ENCODE measurements at places on chromosomes 7 and 10.

- DNase-seq: peak; percentile 91
Measured at GRCh38 chr10:6203331-6204062, 765 bp downstream of the PFKFB3 start.

DNA sequence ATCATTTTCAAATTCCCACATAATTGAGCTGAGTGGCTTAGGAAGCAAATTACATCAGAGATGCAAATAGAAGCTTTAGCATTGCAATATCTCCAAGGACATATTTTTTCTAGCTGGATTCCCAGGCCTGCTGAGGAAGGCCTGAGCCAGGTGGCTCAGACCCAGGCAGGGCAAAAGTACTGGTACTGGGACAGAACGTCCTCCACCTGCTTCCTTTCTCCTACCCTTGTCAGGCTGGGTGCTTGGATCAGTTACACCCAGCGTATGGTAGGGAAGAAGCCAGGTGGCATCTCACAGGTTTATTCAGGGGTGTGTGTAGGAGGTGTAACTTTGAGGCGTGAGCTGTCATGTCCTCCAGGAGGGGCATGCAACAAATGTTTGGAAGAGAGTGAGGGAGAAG, 3.0 kb upstream of the PANK1 start:
- no peak for DNase-seq

GRCh38 chr10:14749070-14749809, 25.5 kb downstream of the FAM107B start:
- no peak for DNase-seq

DNA sequence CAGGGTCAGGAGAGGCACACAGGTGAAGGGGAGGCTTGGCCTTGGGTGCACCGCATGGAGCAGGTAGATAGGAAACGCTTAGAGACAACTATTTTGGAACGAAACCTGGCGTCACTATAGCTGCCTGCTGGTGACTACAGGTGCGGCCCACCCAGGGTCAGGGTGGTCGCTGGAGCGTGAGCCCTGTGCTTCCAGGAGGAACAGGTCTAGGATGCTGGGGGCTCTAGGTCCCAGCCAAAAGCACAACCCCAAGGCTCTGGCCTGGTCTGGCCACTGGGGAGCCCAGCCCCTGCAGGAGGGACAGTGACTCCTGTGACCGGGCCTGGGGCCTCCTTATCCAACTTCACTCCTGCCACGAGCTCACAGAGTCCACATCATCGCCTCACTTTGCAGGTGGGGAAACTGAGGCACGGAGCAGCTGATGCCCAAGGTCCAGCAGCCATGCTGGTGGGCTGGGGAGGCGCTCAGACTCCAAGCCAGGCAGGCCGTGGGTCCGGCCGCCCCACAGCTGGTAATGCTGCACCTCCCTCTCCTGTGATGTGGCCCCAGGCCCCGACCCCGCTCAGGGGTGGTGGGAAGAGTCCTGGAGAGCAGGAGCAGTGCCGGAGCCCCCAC, 9.0 kb downstream of the LFNG start:
- DNase-seq: no peak

- peak; percentile 9 for DNase-seq
Measured at GRCh38 chr7:16189026-16189715, 232.2 kb downstream of the CRPPA start.

GRCh38 chr7:95723583-95724180, 48.7 kb upstream of the DYNC1I1 start:
- DNase-seq: peak; percentile 65

GRCh38 chr10:86756511-86757112, at the start of gene BMPR1A:
TSS of gene BMPR1A (plus strand) at chr10:86756619. CDS start at chr10:86876019, 119,400 bp downstream.
- DNase-seq: peak; percentile 100

- DNase-seq: no peak
Measured at GRCh38 chr7:145909991-145910513, 206.5 kb upstream of the CNTNAP2 start.

GRCh38 chr7:28409716-28410627, 2.3 kb upstream of the CREB5 start:
- DNase-seq: peak; percentile 66

DNA sequence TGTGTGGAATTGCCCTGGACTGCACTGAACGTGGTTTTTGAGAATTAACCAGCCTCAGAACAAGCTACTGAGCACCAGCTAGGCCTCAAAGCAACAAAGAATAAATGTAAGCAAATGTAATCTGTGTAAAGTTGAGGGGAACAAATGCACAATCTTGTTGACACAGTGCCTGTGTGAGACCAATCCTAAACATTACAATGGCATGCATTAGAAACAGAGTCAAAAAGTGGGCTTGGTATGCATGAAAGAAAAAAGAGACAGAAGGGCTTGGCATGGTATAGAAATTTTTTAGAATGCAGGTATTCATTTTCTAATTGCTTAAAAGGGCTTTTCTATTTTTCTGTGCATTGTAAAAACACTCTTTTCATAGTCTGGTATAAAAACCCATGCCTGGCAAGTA, 224.3 kb downstream of the POU6F2 start:
- no peak for DNase-seq

DNA sequence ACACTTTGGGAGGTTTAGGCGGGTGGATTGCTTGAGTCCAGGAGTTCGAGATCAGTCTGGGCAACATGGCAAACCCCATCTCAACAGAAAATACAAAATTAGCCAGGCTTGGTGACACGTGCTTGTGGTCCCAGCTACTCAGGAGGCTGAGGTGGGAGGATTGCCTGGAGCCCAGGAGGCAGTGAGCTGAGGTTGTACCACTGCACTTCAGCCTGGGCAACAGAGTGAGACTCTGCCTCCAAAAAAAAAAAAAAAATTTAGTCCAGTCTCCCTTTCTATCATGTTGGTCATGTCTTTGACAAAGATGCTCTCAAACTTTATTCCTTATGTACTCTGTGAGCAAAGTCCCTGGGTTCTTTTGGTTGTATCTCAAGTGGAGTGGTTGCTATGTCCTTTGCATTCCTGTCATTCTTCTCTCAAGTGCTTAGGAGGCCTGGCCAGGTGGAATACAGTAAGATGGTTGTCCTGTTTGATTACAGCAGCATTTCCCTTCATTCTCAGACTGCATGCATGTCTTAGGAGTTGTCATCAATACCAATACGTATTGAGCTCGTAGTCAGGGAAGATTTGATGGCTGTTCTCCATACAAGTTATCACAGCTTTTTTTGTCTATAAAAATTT, 85.7 kb downstream of the MMRN2 start:
- DNase-seq: no peak

GRCh38 chr10:12707461-12708185, 293.9 kb downstream of the CCDC3 start:
- peak; percentile 63 for DNase-seq

GRCh38 chr10:79615577-79615976, 4.8 kb downstream of the SFTPA1 start:
- no peak for DNase-seq

- no peak for DNase-seq
Measured at GRCh38 chr10:114376523-114376922, 27.8 kb downstream of the AFAP1L2 start.

DNA sequence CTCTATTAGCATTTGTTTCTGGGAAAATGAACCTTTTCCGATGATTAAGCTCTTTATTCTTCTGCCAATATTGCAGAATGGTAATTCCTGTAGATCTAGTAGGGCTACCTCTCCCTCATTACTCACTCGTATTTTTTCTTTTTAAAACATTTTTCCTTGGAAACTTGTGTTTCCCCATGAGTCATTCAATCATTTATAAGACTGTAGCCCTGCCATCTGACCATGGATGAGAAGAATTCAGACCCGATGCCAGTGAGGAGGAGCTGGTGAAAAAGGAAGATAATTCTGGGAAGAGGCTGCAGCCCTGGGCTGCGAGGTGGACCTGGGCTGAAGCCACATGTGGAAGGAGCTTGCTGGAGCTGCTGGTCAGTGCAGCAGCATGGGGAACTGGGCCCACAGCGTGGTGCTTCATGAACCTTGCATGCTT, 242.8 kb downstream of the KLF6 start:
- DNase-seq: peak; percentile 90

DNA sequence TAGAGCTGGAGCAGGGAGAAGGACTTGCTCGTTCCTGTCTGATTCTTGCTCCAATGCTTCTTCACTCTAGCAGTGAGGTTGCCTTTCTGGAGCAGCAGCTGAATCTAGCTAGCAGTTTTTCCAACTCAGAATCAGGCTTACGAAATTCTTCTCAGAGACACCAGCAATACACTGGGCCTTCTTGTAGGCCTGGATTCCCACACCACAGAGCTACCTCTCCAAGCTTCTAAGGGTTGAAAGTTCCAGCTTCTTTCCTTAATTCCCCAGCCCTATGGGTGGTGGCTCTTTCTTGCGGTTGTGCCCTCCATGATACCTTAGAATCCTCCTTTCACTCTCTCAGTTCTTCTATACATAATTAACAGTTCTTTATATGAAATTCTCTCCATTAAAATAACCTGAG, 586.6 kb downstream of the INHBA start:
- no peak for DNase-seq

DNA sequence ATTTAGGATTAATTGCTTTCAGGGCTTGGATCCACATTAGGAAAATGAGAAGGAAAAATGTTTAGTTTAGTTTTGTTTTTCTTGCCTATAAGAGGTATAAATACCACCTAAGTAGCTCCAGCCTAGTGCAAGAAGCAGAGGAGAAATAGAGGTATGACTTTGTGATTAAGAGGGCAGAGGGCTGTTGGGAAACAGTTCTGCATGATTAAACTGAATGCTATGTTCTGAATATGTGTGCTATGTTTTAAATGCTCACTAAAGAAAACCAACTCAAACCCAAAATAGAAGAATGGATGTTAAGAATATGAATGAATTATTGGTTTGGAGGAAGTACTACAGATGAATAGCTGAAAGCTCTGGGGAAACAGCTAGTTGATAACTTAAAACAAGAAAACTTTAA, 7.6 kb downstream of the CALCR start:
- peak; percentile 8 for DNase-seq

DNA sequence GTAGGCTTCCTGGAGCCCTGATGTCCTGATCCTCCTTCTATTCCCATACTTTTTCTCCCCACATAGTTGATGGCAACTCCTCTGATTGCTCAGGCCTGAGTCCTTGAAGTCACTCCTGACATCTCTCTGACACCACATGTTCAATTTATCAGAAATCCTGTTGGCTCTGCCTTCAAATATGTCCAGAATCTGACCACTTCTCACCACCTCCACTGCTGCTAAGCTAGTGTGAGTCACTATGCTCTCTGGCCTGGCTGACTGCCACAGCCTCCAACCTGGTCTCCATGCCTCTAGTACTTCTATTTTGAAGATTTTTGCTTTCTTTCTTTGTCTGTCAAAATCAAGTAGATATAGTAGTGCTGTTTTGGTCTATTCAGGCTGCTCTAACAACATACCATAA, 53.0 kb downstream of the TMEM229A start:
- no peak for DNase-seq

- no peak for DNase-seq
Measured at GRCh38 chr7:31302356-31302755, 38.2 kb downstream of the NEUROD6 start.

DNA sequence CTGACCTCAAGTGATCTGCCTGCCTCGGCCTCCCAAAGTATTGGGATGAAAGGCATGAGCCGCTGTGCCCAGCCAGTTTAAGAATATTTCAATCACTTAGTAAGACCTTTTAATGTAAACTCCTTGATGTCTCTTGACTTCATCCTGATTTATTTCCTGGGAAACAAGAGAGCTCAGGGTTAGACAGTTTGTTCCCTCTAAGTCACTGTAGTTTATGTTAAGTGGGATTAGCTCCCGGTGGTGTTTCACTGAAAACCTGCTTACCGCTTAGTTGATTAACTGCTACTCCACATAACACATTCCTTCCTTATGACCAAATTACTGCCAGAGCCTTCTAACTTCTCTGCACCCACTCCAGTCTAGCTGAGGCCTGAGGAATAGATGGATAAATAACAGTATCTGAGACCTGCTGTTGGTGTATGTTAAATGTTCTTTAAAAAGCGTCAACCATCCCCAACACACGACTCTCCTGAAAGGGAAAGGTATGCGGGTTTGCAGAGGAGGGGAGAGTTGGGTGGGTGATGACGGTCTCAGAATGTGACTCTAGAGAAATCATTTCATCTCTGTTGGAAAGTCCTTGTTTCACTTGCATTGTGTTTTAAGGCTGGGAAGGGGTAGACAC, 48.7 kb downstream of the CREB3L2 start:
- peak; percentile 50 for DNase-seq

- DNase-seq: no peak
Measured at GRCh38 chr7:133851411-133851810, 275.7 kb upstream of the LRGUK start.

DNA sequence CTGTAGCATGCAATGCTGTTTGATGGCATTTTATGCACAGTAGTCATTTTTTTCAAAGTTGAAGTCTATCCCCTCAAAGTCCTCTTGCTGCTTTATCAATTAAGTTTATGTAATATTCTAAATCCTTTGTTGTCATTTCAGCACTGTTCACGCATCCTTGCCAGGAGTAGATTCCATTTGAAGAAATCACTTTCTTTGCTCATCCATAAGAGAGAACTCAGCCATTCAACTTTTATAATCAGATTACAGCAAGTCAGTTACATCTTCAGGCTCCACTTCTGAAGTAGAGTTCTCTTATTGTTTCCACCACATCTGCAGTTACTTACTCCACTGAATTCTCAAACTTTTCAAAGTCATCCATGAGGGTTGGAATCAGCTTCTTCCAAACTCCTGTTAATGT, 32.3 kb downstream of the SDHAF3 start:
- DNase-seq: no peak

- DNase-seq: no peak
Measured at GRCh38 chr7:70574970-70575799, 556.8 kb upstream of the GALNT17 start.

DNA sequence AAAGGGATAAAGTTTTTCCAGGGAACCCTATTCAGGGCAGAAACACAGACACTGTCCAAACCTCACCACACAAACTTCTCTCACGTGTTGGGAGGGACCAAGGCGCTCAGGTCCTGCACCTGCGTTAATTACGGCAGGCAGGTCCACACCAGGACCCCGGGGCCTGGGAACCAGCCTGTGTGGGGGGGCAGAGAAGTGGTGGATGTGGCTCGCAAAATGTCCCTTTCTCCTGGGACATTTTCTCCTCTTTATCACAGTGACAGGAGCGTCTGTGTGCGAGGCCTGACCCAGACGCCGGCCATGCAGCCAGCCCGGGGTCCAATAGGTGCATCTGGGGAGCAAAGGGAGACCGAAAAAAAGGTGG, 73.4 kb upstream of the ZNF722 start:
- DNase-seq: no peak

DNA sequence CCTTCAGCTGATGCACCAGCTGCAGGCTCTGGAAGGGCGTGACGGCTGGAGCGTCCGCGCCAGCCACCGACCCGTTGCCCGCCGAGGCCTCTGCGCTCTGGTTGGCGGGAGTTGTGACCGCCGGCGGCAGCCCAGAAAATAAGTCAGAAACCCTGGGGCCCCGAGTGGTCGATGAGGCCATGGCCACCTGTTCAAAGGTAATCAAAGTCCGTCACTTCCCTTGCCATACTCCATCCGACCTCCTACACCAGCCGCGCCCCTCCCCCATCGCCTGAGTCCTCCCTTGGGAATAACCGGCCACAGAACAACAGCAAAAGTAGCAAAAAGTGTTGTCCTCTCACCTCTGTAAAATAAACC, 406 bp downstream of the PRLHR start:
- DNase-seq: no peak

- DNase-seq: peak; percentile 58
Measured at GRCh38 chr10:70561070-70561469, 41.5 kb downstream of the PRF1 start.
